Sigmoid colon (tissue), 7 donors: ENCODE measurements at places on chromosomes 2 and 18.

DNA sequence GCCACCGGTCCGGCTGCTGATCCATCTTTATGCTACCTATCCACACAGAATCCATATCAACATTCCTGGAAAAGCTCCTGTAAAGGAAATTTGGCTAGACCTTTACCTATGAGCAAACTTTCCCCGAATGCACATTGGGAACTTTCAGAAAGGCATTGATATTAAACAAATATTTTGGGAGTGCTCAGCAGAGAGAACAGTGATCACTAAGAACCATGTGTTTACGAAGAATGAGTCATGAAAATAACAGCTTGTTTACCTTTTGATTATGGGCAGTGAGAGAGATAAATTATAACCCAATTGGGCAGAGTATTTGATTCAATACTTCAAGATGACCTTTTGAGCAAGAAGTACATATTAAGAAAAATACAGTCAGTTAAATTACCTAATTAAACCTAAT, 189.7 kb upstream of the CDH2 start:
- DNase-seq: no peak

GRCh38 chr2:226971770-226972169, 135.9 kb downstream of the RHBDD1 start:
- DNase-seq: no peak

DNA sequence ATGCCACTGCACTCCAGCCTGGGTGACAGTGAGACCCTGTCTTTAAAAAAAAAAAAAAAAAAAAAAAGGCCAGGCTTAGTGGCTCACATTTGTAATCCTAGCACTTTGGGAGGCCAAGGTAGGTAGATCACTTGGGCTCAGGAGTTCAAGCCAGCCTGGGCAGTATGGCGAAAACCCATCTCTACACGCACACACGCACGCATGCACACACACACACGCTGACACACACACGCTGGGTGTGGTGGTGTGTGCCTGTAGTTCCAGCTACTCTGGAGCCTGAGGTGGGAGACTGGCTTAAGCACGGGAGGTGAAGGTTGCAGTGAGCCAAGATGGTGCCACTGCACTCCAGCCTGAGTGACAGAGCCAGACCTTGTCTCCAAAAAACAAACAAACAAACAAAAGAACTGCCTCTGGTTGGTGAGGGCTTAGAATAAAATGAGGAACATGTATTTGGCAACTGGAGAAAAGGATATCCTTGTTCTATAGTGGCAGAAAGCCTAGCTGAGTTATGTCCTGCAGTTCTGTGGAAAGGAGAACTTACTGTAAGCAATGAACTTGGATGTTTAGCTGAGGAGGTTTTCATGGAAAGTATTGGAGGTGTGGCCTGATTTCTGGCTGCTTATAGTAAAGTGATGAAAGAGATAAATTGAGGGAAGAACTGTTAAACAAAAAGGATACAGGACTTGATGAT, 34.0 kb downstream of the HAT1 start:
- DNase-seq: no peak

GRCh38 chr2:5353565-5353964, 338.6 kb upstream of the SOX11 start:
- DNase-seq: no peak

DNA sequence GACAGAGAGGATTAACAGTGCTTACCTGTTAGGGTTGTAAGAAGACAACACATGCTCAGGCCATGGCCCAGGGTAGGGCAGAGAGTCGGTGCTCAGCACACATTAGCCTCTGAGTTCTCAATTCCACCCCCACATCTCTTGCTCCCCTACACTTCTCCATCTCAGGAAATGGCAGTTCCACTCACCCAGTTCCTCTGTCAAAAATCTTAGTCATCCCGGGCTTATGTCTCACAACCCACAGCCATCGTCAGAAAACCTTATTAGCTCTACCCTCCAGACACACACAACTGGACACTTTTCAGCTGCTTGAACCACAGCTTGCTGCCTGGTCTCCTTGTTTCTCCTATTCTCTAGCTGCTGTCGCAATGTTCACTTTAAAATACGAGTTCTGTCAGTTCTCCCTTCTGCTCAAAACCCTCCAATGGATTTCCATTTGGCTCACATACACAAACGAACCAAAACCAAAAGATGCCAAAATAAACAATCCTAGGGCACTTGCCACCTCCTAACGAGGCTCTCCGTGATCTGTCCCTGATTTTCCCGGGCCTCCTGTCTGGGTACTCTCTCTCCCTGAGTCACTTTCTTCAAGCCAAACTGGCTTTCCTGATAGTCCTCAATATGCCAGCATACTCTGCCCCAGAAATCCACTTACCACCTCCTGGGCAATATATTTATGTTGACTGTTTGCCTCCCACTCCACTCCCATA, 89.7 kb downstream of the KCTD1 start:
- no peak for DNase-seq

DNA sequence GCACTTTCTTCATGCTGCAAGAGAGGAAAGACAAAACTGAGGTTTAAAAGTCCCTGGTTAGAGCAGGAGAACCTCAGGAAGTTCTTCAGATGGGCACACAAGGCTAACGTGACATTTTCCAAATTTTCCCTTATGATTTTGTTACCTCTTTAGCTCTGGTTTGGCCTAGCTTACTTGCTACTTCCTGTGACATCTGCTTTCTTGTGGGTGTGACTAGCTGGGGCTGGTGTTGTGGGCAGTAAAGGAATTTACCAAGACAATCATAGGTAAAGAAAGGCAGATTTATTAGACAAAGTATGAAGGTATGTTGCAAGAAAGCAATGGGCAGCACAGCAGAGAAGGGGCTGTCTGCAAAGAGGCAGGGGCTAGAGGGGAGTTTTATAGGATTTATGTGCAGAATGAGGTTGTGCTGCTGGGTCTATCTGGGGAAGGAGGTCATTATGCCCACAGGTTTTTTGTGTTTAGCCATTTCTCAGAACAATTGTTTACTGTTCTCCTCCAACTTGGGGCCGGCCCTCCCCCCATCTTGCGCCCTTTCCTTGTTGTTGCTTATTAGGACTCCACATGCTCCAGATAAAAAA, 6.7 kb upstream of the TNP1 start:
- DNase-seq: no peak

- DNase-seq: no peak
These were observed 211.6 kb downstream of the DOK6 start for GRCh38 chr18:69612242-69612641.

DNA sequence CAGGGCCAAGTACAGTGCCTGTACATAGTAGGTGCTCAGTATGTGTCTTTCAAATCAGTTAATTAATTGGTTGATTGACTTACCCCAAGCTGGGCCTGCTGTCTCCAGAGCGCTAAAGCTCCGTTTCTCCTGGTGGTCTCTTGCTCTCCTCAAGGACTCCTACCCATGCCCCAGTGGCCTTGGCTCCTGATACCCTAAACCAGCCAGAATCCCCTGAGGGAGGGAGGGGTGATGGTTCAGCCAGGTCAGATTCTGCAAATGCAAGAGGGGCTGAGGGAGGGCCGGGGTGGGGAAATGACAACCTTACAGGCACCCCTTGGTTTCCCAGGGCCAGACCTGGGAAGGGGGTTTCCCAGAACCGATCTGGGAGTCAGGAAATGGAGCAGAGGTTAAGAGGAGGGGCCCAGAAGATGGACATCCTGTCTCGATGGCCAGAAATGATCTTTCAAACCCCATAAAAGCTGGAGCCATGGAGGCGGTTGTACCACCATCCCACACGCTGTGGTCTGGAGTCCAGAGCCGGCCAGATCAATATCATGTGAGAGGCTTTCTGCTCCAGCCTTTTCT, 209.1 kb downstream of the TNS1 start:
- no peak for DNase-seq

DNA sequence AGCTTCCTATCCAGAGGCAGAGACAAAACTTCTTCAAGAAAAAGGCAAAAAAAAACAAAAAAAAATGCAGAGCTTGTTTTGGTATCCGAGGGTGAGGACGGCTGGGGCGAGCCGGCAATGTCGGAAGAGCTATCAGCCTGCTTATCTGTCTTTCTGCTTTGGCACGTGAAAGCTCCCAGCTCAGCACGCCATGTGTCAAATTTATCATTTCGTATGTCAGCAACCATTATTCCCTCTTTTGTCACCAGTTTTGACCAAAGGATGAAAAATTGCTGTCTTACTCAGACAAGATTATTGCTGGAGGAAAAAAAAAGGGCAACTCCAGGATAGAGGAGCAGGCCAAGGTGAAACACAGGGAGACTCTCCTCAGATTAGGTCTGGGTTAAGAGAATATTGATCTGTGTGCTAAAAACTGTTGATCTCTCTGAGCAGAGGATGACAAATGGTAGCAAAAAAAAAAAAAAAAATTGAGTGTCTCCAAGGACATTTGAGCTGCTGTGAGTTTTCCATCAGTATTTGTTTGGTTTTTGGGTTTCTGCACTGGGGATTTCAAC, 532.0 kb upstream of the POU3F3 start:
- no peak for DNase-seq

GRCh38 chr18:55900380-55900779, 312.4 kb upstream of the TCF4 start:
- DNase-seq: no peak

DNA sequence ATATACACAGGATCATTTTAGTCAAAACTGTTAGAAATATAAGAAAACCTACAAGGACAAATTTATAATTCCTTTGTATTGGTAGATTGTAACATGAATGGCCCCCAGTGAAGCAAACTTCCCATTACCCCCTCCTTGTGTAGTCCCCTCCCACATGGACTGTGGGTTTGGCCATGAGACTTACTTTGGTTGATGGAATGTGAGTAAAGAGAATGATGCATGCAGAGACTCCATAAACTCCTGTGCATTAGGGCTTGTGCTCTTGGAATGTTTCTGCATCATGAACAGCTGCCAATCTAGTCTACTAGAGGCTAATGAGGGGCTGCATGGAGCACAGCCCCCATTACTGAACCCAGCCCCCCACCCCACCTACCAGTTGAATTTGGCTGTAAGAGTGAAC, 8.3 kb upstream of the TGFA start:
- DNase-seq: no peak

- DNase-seq: no peak
These were observed at the start of gene LRP2 for GRCh38 chr2:169362118-169362893. TSS of gene LRP2 (minus strand) at chr2:169362534. CDS start at chr2:169362399, 135 bp downstream.

GRCh38 chr2:23460993-23461392, 76.0 kb downstream of the KLHL29 start:
- no peak for DNase-seq

DNA sequence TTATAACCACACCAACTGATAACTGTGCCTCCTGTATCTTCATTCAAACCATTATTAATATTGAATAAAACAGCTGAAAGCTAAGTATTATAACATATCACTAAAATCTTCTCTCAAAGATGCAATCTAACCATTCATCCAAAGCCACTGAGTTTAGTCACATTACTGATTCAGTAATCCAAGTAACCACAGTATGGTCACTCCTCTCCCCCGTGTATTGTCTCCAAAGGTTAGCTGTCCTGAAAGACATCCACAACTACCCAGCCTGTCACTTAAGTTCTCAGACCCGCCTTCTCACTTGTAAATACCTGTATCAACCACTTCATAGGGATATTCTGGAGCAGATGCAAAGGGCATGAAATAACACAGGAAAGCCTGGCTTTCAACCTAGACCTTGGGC, 213.4 kb upstream of the BOD1L2 start:
- DNase-seq: no peak

DNA sequence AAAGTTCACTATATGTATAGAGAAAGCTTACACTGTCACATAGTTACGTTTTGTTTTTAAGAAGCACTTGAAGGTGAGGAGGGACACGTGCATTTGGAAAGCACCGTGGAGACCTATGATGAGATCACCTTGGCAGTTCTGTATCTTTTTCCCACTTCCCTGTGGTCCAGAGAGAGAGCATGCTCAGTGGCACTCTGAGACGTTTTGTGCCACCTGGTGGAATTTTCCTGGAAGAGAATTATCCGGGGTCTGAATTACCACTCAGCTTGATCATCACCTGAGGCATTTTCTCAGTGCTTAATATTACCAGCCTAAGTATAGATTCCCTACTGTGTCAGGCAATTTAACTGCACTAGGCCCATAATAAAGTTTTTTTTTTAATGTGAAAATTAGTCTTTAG, 469.4 kb upstream of the SMIM21 start:
- DNase-seq: no peak
